Calu3 (cell line): ENCODE measurements at places on chromosomes 5 and 9.

DNA sequence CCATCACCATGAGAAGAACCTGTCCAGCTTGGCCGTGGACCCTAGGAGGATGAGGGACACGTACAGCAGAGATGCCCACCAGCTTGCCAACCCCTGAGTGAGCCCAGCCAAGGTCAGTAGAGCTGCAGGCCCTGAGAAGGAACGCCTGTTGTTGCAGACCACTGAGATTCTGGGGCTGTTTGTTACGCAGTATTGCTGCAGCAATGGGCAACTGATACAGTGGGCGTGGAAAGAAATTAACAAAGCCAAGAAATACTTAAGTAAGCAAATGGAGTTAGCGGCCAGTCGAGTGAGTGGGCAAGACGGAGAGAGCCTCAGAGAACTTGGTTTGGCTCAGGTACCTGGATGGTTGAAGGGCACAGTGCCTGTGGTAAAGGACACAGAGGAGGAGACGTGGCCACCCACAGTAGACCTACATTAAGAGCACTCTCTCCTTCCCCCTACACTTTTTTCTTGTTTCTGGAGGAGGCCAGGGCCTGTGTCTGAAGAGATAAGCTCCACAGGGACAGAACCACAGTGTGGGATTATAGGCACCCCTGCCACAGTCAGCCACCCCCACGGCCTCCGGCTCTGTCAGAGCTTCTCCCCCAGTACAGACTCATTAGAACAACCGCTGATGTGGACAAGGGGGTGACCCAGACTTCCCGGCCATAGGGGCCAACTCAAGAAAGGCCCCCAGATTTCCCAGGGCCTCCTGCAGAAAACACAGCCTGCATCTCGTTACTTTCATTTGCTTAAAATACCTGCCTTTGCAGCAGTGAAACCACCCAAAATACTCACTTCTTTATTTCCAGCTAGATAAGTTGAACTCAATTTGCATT lies 40.1 kb upstream of the GRHPR start:
- DNase-seq, result no peak

GRCh38 chr5:6475626-6476312 lies 27.1 kb downstream of the UBE2QL1 start:
- DNase-seq, result no peak

DNA sequence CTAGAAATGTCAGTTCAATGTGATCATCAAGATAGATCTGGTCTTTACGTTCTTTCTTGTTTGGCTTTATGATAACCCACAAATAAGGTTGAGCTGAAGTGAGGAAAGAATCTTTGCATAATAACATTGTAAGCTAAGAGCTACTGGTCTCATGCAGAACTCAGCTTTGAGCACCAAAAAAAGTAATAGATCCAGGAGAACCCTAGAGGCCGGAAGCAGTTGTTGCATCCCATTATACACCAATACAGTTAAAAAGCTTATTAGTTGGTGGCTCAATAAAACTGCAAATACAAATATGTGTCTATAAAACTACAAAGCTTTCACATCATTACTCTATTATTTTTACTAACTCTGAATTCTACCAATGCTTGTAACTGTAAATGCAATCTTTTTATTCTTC lies 85.5 kb upstream of the NUDT12 start:
- no peak for DNase-seq

DNA sequence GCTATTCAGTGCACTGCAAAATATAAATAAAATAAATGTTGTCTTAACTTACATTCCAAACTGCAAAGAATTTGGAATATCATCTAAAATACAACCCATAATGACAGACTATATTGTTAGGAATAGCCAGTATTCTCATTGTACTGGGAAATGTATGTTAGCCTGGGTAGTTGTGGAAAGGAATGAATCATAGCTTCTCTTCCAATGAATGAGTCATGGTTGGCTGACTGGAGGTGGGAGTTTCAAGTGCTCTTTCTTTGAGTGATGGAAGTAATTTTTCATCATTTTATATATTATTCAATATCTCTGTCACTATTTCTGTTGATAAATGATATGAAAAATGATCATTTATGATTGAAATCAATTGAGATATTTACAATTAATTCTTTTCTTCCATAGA lies 158.6 kb upstream of the ARRDC3 start:
- DNase-seq, result no peak

- DNase-seq, result no peak
Measured at GRCh38 chr5:109324351-109324750, 85.4 kb downstream of the PJA2 start.

- DNase-seq, result no peak
Measured at GRCh38 chr5:17019324-17019723, 83.2 kb upstream of the MYO10 start.

- DNase-seq, result no peak
Measured at GRCh38 chr5:158287643-158288271, 428.8 kb upstream of the CLINT1 start.

- no peak for DNase-seq
Measured at GRCh38 chr9:113593682-113594281, 130.3 kb downstream of the RGS3 start.

GRCh38 chr5:159402311-159402710 lies 72.0 kb upstream of the IL12B start:
- DNase-seq, result no peak

DNA sequence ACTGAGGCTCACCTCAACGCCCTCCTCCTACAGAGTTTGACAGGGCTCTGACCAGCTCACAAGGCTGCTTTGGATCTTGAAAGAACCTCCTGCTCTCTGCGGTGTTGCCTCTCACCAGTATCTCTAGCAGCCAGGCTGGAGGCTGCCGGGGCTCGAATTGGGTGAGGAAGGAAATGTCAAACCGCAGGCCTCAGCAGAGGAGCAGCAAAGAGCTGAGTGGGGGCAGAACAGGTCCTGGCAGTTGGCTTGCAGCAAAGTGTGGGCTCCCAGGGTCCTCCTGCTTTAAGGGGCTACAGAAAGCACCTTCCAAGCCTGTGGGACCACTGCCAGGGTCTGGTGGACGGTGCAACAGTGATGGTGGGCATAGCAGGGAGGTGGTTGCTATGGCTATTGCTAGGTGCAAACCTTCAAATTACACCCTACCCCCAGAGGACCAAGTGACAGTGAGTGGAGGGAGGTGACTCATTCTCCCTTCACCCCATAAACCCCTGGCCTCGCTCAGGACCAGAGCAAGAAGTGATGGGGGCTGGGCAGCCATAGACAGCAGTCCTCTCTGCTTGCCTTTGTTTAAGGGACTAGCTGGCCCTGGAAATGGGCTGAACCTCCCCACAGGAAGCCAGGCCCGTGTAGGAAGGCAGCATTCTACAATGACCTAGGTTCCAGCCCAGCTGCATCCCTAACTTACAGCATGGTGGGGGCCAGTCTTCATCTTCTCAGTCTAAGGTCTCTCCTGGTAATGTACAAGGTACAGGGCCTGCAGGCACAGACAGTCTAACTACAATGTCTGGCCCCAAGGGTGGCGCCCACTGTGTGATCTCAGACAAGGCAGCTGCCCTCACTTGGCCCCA lies 18.7 kb downstream of the LCP2 start:
- no peak for DNase-seq
